ENCODE measurements at places on chromosomes 1 and 21.
A peak's percentile ranks its signal among the peaks of the same experiment; 100 is the strongest.

- DNase-seq = no peak
Measured at GRCh38 chr1:228207851-228208821, at the start of gene OBSCN. Gene OBSCN, plus strand, starts transcription at chr1:228208044. Its CDS starts 3,740 bp downstream, at chr1:228211784.

DNA sequence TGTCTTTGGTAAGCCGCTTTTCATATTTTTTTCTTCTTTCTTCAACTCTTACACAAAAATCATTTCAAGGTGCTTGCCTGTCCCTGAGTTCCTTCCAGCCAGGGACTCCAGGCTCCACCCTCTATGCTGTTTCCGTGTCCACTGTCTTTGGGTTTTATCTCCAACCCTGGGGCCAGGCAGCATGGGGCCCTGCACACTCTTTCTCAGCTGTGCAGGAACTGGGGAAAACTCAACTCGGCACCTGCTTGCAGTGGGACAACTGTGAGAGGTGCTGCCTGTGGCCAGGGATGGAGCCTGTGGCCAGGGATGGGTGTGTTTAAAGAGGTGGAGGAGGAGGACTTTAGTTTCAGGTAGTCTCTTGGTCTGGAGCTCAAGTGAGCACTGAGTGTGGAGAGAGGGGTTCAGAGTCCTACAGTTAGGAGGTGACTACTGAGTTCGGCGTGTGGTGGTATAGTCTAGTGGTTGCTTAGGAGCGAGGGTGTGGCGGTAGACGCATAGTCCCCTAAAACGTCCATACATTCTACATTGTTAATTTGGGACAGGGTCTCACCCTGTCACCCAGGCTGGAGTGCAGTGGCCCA, 13.4 kb downstream of the TNFRSF8 start:
- DNase-seq = no peak

DNA sequence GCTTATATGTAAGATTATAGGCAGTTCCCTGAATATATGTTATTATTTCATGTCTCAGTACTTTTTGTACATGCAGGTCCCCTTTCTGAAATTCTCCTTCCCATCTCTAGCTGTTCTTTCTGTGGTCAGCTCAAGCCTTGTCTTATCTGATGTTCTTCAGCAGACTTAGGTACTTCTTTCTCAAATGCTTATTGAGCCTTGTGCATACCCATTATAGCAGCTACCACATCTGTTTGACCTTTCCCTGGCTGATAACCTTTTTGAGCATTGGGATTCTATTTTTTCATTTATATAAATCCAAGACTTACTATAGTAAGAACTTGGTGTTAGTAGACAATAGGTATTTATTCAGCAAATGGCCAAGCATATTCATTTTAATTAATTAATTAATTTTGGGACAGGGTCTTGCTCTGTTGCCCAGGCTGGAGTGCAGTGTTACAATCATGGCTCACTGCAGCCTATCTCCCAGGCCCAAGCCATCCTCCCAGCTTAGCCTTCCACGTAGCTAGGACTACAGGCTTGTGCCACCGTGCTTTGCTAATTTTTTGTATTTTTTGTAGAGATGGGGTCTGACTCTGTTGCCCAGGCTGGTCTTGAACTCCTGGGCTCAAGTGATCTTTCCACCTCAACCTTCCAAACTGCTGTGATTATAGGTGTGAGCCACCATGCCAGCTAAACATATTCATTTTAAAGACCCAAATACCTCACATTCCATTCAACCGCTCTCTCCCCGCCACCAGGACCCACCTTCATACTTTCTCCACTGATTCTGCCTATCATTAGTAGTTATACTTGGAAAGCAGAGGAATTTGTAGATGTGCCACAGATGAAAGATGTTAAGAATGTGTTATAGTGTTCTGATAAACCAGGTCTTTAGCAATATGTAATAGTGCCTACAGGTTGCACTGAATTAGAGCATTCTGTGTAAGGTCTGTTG, 16.7 kb downstream of the TIPRL start:
- no peak for DNase-seq

GRCh38 chr1:165871311-165872067, 44.1 kb downstream of the UCK2 start:
- peak; percentile 81 for DNase-seq

- peak; percentile 14 for DNase-seq
Measured at GRCh38 chr1:33346927-33347649, 26.2 kb upstream of the A3GALT2 start.
